ENCODE measurements at places on chromosomes 3 and 15. TPM values are rescaled to one million over a fixed set of nuclear protein-coding genes. Genes with fewer than 3 reads are reported as not detected.

DNA sequence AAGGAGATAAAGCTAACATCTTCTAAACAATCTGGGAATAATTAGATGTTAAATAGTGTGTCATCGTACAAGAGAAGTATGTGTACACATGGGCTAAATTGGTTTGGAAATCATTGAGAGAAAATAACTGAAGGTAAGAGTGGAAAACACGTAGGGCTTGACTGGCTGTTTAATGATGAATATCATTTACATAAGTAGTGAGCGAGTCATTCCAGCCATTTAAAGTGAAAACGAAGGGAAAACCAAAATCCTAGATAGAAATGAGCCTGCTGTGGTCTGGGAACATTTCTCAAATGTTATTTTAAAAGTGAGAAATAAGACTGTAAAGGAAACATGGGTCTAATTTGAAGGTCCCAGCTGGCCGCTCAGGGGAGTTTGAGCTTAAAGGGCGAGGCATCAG, 41.9 kb upstream of the KCNMB2 start:
- H3K36me3 ChIP-seq = no peaks in the 10 kb centered on the region
- no peaks in the 10 kb centered on the region for H3K4me1 ChIP-seq
- no peaks in the 10 kb centered on the region for H3K27me3 ChIP-seq
- H3K27ac ChIP-seq = no peak overlapping the region

Gene SLC6A20
- total RNA-seq = not detected

- no peak overlapping the region for H3K27ac ChIP-seq
- no peak for DNase-seq
- H3K27me3 ChIP-seq = no peaks in the 10 kb centered on the region
- no peak overlapping the region for H3K4me3 ChIP-seq
Observed at GRCh38 chr3:139448104-139448503, 28.2 kb downstream of the RBP2 start.

Gene TLR9
- not detected for total RNA-seq

DNA sequence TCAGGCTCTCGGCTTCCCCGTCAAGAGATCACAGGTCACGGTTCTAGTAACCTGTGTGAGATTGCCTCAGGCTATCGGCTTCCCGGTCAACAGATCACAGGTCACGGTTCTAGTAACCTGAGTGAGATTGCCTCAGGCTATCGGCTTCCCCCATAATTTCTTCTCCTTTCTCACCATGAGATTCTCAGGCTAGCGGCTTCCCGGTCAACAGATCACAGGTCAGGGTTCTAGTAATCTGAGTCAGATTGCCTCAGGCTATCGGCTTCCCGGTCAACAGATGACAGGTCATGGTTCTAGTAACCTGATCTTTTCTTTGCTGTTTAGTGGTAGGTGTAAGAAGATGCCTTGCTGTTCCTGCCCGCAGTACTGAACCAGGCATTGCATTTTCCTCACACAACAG, 418.2 kb upstream of the ZNF717 start:
- H3K4me3 ChIP-seq = no peak overlapping the region
- DNase-seq = no peak
- no peaks in the 10 kb centered on the region for H3K27me3 ChIP-seq

Gene CNTN3
- 3.5 TPM for total RNA-seq

Gene A4GNT
- total RNA-seq = not detected

DNA sequence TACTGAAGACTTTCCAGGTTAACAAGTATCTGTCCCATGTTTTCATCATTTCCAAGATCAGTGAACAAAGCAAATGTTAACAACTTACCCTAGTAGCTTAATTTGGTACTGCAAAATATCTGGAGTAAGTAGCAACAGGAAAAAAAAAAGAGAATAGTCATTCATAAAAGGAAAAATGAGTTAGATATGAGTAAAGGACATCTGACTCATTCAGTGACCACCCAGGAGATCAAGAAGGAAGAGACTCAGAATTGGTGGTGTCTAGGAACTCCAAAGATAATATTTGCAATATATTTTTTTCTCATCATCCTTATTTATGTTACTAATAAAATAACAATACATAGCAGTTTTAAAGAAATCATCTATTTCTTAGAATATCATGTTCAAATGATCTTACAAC, 253.8 kb upstream of the COL8A1 start:
- no peaks in the 10 kb centered on the region for H3K4me1 ChIP-seq
- no peak overlapping the region for H3K27ac ChIP-seq
- DNase-seq = no peak
- H3K36me3 ChIP-seq = no peaks in the 10 kb centered on the region

GRCh38 chr3:14528081-14528480, 12.1 kb downstream of the GRIP2 start:
- no peak overlapping the region for H3K4me3 ChIP-seq
- H3K36me3 ChIP-seq = no peaks in the 10 kb centered on the region
- no peak overlapping the region for H3K27ac ChIP-seq
- DNase-seq = no peak
- no peaks in the 10 kb centered on the region for H3K27me3 ChIP-seq

DNA sequence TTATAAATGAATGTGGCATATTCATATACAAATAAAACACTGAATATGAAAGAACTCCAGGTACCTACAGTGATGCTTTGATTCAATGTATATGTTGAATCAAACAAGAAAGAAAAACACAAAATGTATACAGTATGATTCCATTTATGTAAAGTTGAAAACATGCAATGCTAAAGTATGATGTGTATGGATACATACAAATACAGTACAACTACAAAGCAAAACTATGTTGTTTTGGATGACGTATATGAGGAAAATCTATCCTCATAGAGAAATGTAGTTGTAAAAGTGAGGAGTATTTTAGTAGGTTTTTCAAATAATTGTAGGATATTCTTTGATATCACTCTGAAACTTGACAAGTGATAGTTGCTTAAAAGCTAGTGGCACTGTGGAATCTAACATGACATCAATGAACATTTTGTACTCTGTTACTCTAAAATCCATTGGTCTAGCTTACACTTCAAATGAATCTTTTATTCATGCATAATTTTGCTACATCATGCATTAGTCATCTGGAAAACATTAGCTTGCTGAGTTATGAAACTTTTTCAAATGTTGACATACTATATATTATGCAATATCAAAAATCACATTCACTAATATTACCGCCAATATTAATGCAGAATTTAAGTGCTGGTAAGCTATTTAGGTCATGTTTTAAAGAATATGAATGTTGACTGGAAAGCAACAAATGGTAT, 278.1 kb upstream of the CHRNA7 start:
- H3K36me3 ChIP-seq = no peaks in the 10 kb centered on the region
- H3K4me1 ChIP-seq = no peaks in the 10 kb centered on the region
- H3K27me3 ChIP-seq = no peaks in the 10 kb centered on the region

GRCh38 chr3:77873598-77873997, 833.7 kb downstream of the ROBO2 start:
- H3K27me3 ChIP-seq = no peaks in the 10 kb centered on the region
- H3K4me3 ChIP-seq = no peak overlapping the region
- H3K4me1 ChIP-seq = no peaks in the 10 kb centered on the region
- H3K27ac ChIP-seq = no peak overlapping the region
- peak; percentile 12 for DNase-seq

Gene CAV3
- 22.1 TPM for total RNA-seq

DNA sequence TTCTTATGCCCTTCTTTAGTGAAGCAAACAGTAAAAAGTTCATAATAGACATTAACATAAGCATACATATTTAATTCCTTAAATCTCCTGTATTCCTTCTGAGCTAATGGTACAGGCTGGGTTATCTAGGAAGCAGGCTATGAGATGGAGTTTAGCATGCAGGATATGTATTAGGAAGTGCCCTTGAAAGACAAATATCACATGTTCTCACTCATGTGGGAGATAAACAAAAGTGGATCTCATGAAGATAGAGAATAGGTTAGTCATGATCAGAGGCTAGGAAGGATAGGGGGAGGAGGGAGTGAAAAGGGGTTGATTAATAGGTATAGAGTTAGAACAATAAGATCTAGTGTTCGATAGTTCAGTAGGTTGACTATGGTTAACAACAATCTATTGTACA, 105.4 kb downstream of the CLASP2 start:
- H3K36me3 ChIP-seq = no peaks in the 10 kb centered on the region
- no peaks in the 10 kb centered on the region for H3K4me1 ChIP-seq
- H3K27ac ChIP-seq = no peak overlapping the region
- H3K27me3 ChIP-seq = no peaks in the 10 kb centered on the region
- no peak overlapping the region for H3K4me3 ChIP-seq
- DNase-seq = no peak

Gene TBC1D5
- total RNA-seq = 26.6 TPM

DNA sequence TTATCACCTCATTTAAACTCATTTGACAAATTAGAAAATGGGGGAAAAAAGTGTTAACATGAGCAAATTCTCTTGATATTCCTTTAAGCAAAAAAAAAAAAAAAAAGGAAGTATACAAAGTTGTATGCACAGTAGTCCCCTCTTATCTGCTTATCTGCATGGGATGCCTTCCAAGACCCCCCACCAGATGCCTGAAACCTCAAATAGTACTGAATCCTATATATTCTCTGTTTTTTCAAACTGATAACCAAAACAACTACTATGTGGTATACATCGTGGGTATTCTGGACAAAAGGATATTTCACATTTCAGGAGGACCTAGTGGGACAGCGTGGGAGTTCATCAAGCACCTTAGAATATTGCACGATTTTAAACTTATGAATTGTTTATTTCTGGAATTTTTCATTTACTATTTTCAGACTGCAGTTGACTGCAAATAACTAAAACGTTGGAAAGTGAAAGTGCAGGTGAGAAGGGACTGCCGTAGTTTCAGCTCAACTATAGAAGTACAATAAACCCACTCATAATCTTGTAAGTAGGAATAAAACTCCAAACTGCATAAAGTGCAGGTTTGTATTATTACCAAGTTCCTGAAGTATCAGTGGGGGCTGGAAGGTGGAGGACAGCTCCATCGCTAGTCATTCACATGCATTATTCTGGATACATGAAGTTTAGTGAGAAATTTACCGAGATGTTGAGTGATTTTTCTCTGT, 43.6 kb upstream of the PLCL2 start:
- H3K4me3 ChIP-seq = peak overlapping the region; percentile 0
- no peaks in the 10 kb centered on the region for H3K27me3 ChIP-seq
- no peak for DNase-seq

Gene HYAL2
- 32.8 TPM for total RNA-seq

DNA sequence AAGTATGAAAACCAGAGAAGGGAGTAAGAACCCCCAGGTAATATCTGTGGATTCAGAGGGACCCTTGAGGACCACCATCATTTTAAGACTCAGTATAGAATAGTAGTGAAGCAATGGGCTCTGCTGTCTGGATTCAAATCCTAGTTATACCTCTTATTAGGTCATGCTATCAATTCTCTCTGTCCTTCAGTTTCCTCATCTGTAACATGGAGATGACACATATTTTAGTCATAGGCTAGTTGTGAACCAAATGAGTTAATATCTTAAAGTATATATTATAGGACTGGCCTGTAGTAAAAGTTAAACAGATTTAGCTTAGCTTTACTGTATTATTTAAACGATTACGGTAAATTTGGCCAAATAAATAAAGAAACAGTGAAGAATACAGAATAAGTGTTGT, 177.3 kb upstream of the GOLIM4 start:
- DNase-seq = no peak
- H3K27ac ChIP-seq = no peak overlapping the region
- no peaks in the 10 kb centered on the region for H3K36me3 ChIP-seq
- H3K4me1 ChIP-seq = no peaks in the 10 kb centered on the region
- H3K27me3 ChIP-seq = no peaks in the 10 kb centered on the region

DNA sequence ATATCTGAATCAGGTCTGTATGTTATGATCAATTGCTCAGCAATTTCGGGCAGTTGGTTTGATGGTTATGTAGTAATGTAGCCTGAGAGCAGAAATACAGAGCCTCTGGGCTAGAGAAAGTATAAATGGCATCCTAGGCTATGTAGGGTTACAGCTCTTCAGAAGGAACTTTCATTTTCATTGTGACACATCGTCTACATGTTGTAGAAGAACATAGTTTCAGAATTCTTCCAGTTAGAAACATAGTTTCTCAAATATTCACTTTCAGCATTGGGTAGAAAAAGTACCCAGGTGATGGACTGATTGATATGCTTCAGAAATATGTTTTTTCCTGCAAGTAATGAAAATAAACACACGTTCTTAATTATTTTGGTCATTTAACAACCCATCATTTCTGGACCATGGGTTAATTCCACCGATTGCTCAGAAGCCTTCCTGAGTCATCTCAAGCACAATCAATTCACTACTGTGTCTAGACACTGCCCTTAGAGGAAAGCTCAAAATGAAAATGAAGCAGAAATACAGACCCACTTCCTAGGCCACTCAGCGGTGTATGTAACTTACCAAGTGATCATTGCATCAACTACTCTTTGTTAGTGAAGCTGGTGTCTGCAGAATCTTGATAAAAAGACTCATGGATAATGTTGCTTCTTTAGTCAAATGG, 88.8 kb upstream of the TSEN2 start:
- DNase-seq = no peak
- H3K36me3 ChIP-seq = no peaks in the 10 kb centered on the region
- no peaks in the 10 kb centered on the region for H3K27me3 ChIP-seq
- peaks cover 2% of the 10 kb centered on the region for H3K4me1 ChIP-seq
- H3K4me3 ChIP-seq = no peak overlapping the region
- H3K27ac ChIP-seq = peak overlapping the region; percentile 31

GRCh38 chr3:196400331-196400730, 31.9 kb downstream of the UBXN7 start:
- H3K4me3 ChIP-seq = no peak overlapping the region
- H3K36me3 ChIP-seq = peaks cover 93% of the 10 kb centered on the region
- H3K27me3 ChIP-seq = no peaks in the 10 kb centered on the region

DNA sequence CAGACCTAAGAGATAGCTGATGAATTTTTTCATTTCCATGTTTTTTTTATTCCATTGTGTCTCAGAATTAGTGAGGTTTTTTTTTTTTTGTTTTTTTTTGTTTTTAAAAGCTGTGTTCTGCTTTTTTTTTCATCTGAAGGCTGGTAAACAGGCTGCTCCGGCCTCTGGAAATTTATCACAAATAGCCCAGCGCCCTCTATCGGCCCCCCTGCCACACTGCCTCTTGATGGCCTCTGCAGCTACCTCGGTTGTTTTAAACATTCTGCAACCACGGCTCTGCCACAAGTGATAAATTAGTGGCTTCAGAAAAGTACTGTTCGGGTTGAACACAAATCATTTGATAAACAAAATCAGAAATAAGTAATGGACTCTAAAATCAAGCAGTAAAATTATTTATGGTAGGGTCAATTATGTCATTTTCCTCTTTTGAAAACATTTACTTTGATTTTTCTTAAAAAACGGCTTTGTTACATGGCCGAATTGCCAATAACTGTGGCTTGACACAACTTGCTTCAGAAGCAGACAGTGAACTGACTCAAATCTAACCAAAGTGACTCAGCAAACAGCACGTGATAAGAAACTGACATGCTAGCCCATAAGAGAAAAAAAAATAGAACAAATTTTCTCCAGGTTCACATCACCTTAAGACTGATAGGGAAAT, 87.8 kb downstream of the RSL24D1 start:
- peak; percentile 60 for DNase-seq
- H3K4me3 ChIP-seq = no peak overlapping the region
- H3K27ac ChIP-seq = no peak overlapping the region
- H3K27me3 ChIP-seq = no peaks in the 10 kb centered on the region
- no peaks in the 10 kb centered on the region for H3K36me3 ChIP-seq

Gene LRRC3B
- total RNA-seq = not detected

- peaks cover 29% of the 10 kb centered on the region for H3K4me1 ChIP-seq
- DNase-seq = no peak
- H3K36me3 ChIP-seq = no peaks in the 10 kb centered on the region
- H3K27me3 ChIP-seq = peaks cover 71% of the 10 kb centered on the region
Observed at GRCh38 chr15:88255484-88256278, 858 bp downstream of the NTRK3 start.

GRCh38 chr3:38142959-38143358, 4.5 kb downstream of the MYD88 start:
- no peaks in the 10 kb centered on the region for H3K36me3 ChIP-seq
- H3K4me1 ChIP-seq = peaks cover 14% of the 10 kb centered on the region
- no peak overlapping the region for H3K4me3 ChIP-seq
- no peaks in the 10 kb centered on the region for H3K27me3 ChIP-seq
- no peak overlapping the region for H3K27ac ChIP-seq

Gene CA12
- total RNA-seq = 1.3 TPM

Data from heart right ventricle (tissue), 16 donors.